ENCODE measurements at places on chromosomes 3 and 15. TPM values are rescaled to one million over a fixed set of nuclear protein-coding genes. Genes with fewer than 3 reads are reported as not detected.

The LMOD3 gene
- not detected for total RNA-seq

The PSMD2 gene
- 162 TPM for total RNA-seq

The ASB14 gene
- not detected for total RNA-seq

The REC114 gene
- not detected for total RNA-seq

The NAALADL2 gene
- total RNA-seq, result not detected

The VILL gene
- total RNA-seq, result 24.0 TPM

The ANKRD63 gene
- 0.35 TPM for total RNA-seq

The GPR149 gene
- not detected for total RNA-seq

DNA sequence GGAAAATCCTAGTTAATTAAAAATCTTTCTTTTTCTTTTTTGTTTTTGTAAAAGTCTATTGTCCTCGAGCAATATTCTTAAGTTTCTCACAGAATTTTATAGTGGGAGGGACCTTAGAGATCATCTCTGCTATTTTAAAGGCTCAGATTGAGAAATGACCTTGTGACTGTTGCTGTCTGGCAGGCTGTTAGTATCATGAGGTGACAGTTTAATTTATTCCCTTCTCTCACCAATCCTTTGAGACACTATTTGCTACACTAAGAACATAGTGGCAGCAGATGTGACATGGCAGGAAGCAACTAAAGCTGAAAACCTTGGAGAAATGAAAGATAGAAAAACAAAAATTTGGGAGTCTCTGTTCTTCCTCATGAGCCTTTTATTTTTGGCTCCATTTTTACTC, 24.9 kb downstream of the APPL1 start:
- DNase-seq, result no peak

GRCh38 chr3:72413228-72413627, 435.0 kb downstream of the SHQ1 start:
- DNase-seq, result no peak

- DNase-seq, result no peak
Observed at GRCh38 chr15:29352402-29352801, 82.8 kb upstream of the NSMCE3 start.

- no peak for DNase-seq
Observed at GRCh38 chr3:197462808-197463207, 93.0 kb downstream of the BDH1 start.

Measured in CD4-positive, CD25-positive, alpha-beta regulatory T cell (primary cell).